ENCODE measurements at places on chromosomes 16 and 17.

- no peak for DNase-seq
These were observed 177.5 kb upstream of the CDH8 start for GRCh38 chr16:62213763-62214162.

- DNase-seq = no peak
These were observed 24.2 kb downstream of the SAP30BP start for GRCh38 chr17:75691371-75691791.

GRCh38 chr17:15291674-15292361, 26.7 kb upstream of the PMP22 start:
- DNase-seq = no peak

DNA sequence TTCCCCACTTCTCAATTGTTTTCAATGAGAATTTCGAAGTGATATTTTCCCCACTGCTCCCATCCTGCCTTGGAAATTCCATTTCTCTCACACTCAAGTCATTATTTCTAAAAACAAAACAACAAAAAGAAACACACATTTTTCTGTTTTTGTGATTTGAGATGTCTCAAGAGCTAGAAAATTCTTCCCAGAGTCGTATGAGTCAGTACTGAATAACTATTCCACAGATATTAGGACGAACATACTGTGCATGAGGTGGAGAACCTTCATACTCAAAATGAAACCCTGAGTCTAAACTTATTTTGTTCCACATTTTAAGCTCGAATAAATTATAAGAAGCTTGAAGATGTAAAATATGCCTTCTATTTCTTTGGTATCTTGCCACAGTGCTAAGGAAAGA, 204.6 kb downstream of the SLC39A11 start:
- DNase-seq = no peak
